Left hindlimb (tissue), 1 donor: ENCODE measurements at places on chromosomes 12 and 14.

GRCh38 chr14:102928412-102929240 lies 6.2 kb downstream of the AMN start:
- no peak for DNase-seq

DNA sequence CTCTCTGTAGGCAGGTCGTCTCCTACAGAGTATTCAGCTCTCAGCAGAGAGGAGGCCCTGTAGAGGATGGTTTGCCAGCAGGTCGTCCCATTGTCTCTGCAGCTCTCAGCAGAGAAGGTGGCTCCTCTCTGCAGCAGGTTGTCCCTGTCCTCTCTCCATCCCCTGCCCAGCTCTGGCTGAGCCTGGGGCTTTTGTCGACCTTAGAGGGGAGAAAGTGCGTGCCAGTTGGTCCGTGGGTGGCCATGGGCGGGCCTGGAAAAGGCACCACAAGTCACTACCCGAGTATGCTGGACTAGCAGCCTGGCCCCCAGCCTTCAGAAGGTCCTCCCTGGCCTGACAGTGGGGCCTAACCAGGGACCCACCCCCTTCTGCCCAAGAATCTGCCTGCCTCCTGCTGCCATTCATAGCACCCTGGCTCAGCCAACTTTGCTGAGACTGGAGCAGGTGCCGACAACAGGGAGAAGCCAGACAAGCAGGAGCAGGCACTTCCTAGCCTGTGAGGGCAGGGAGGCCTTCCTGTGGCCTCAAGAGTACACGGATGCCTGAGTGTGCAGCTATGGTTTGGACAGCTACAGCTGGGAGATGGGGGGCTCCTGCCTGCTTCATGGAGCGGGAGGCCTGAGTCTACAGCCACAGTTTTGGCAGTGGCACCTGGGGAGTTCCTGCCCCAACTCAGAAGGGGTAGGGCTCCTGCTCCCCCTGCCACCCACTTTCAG lies 59.7 kb upstream of the KCNH3 start:
- DNase-seq: no peak

GRCh38 chr14:46063872-46064271 lies 587.7 kb downstream of the RPL10L start:
- DNase-seq: no peak

- no peak for DNase-seq
These were observed 24.2 kb upstream of the MMP17 start for GRCh38 chr12:131803961-131804521.

GRCh38 chr12:70242695-70243509 lies at the start of gene CNOT2:
Gene CNOT2 (plus strand): TSS chr12:70243433. CDS start chr12:70278227, 34,794 bp downstream.
- DNase-seq: peak; percentile 94

DNA sequence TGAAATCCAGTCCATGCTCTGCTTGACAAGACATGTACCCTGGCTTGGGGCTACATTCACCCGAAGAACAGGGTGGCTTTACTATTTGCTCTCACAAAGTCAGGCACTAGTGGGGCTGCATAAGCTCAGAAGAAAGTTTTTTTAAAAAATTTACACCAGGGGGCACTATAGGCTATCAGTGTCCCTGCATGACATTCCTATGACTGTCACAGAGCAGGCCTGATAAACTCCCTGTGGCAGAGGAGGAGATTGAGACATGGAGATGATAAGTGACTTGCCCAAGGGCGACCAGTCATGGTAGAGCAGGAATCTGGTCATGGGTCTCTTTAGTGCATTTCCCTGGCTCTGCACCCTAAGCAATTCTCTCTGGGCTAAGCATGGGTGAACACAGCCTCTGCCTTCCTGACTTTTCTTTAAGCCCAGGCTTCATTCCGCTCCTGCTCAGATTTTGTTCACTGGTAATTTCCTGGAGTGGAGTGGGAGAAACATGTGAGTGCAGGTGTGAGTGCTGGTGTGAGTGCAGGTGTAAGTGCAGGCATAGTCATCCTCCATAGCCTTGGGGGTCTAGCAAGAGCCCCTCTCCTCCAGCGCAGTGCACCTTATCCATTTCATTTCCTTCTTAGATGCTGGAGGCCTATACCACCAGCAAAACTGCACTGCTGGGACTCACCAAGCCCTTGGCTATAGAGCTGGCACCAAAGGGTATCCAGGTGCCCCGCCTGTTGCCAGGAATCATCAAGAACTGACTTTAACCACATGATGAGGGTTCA lies 91.6 kb downstream of the DHRS2 start:
- DNase-seq: no peak

- DNase-seq: peak; percentile 81
These were observed 39.1 kb upstream of the INF2 start for GRCh38 chr14:104650057-104650980.

GRCh38 chr12:76746516-76746915 lies 17.4 kb upstream of the ZDHHC17 start:
- DNase-seq: no peak

- DNase-seq: no peak
These were observed 330.6 kb upstream of the FBXO33 start for GRCh38 chr14:39762576-39763401.

- DNase-seq: no peak
These were observed 1104.0 kb downstream of the SLC6A15 start for GRCh38 chr12:83808591-83808990.

DNA sequence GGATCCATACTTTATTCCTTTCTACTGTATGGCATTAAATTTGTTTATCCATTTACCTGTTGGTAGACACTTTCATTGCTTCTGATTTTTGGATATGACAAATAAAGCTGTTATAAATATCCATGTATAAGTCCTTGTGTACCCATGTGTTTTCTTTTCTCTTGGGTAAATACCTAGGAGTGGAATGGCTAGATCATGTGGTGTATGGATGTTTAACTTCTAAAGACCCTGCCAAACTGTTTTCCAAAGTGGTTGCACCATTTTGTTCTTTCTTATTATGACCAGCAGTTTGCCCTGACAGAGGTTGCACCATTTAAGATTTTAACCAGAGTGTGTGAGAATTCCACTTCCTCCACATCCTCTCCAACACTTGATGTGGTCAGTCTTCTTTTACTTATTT lies 6.0 kb upstream of the DAZAP2 start:
- DNase-seq: no peak

GRCh38 chr12:22551624-22552023 lies 7.3 kb upstream of the C2CD5 start:
- DNase-seq: no peak

- no peak for DNase-seq
These were observed 42.5 kb upstream of the GNPNAT1 start for GRCh38 chr14:52833891-52834290.

DNA sequence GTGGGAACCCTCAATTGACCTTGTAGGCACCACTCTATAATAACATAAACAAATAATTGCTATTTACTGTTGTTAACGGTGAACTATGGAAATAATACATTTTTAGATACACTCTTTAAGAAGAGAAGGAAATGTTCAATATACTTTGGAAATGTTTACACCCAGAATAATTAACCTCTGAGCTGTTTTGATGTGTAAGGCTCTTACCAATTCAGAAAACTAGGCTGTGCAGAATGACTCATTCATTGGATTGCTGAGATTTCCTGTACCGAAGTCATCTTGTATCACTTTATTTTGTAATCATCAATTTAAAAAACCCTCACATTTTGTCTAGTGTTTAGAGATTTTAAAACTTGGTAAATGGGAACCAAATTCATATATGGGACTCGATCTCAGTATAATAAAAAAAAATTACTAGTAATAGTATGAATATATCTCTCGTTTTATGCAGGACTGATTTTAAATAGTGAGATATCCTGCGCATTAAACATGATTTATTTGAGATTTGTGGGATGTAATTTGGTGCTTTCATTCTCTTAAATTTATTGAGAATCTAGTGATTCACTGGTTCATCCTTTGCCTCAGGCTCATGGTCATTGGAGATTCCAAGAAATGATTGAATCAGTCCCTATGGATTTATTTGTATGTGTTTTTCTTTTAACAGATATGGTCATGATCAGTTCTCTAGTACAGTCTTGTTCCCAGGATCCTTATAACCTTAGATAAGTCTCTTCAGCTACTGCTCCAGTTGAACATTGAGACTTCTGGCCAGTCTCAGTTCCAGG lies 3.9 kb downstream of the SAMD4A start:
- DNase-seq: no peak

- DNase-seq: no peak
These were observed 118.4 kb downstream of the KCNMB4 start for GRCh38 chr12:70484464-70484863.

DNA sequence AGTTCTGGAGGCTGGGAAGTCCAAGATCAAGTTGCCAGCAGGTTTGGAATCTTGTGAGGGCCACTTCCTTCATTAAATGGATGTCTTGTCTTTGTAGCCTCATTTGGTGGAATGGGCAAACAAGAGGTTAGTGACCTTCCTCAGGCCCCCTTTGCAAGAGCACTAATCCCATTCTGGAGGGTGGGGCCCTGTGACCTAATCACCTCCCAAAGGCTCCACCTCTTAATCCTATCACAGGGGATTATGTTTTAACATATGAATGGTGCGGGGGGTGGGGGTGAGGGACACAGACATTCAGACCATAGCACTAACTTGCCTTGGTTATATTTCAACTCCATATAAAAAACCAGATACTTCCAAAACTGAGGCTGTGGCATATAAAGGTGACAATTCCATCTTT lies 59.9 kb upstream of the PPP4R3A start:
- DNase-seq: no peak

DNA sequence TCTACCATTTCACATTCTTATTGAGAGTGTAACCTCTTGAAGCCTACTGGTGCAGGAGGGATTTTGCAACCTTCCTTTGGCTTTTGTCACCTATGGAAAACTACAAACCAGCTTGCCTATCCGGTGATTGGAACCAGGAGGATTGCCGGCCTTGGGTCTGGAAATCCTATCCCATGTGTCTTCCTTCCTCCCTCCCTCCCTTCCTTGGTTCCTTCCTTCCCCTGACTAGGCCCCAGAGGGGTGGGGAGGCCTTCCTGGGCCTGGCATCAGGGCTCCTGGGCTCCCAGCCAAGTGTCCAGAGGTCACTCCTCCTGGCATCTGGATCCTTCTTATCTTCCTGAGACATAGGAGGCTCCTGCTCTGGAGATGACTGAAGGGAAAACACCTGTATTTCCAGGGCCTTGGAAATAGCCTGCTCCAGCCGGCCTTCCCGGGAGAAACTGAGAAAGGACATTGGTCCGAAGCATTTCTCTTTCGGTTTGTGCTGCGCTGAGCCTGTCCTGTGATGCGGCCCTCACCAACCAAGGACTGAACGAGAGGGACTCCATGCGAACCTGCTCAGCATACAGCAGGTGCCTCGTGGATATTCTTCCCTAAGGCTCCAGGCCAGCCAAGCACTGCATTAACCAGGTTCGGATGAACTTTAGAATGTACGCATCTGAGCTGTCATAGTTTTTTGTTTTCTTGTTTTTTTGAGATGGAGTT lies 43.4 kb downstream of the PSMA6 start:
- no peak for DNase-seq

DNA sequence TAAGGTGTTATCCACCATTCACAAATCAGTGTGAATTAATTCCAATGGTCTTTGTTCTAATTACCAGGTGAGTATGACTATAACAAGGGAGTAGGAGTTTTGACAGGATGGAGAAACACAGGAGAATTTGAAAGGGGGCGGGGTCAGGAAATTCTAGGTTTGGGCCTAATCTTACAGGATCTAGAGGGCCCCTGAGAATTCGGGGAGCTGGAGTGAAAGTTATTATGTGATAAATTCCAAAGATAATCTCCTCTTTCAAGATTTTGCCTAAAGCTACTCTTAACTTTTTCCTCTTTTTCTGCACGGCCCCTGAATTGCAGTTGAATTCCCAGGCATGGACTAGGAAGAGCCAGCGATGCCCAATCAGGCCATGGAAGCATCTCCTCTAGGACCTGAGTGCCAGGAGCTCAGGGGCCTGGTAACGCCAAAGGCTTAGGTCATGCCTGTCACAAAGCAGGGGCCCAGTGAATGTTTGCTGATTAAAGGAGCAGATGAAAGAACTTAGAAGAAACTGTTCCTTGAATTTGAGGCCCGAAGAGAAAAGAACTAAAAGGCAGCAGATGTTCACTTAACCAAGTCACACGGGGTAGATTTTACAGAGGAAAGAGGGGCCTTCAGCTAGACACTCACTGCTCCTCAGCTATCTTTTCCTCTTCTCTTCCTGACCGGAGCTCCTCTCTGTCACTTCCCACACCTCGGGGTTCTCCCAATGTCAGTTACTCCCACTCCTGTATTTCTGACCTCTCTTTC lies 195.5 kb downstream of the PPM1H start:
- no peak for DNase-seq

DNA sequence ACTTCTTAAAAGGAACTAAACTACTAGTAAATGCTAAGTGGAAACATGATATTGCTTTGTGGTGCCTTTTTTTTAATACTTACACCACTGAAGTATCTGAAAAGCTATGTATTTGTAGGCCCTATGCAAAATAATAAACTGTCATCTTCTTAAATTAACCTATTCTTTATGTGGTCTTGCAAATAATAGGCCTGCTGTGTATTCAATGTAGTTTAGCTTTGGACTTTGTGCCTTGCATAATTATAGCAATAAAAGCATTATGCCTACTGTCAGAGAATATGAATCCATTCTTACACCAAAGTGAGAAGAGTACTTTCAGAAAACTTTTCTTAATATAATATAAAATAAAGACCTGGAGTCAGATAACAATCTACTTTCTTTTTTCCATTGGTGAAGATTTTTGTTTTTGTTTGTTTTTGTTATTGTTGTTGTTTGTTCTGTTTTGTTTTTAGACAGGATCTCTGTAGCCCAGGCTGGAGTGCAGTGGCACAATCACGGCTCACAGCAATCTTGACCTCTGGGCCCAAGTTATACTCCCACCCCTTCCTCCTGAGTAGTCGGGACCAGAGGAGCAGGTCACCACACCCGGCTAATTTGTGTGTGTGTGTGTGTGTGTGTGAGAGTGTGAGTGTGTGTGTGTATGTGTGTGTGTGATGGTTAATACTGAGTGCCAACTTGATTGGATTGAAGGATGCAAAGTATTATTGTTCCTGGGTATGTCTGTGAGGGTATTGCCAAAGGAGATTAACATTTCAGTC lies 213.8 kb downstream of the SLC6A15 start:
- DNase-seq: no peak

DNA sequence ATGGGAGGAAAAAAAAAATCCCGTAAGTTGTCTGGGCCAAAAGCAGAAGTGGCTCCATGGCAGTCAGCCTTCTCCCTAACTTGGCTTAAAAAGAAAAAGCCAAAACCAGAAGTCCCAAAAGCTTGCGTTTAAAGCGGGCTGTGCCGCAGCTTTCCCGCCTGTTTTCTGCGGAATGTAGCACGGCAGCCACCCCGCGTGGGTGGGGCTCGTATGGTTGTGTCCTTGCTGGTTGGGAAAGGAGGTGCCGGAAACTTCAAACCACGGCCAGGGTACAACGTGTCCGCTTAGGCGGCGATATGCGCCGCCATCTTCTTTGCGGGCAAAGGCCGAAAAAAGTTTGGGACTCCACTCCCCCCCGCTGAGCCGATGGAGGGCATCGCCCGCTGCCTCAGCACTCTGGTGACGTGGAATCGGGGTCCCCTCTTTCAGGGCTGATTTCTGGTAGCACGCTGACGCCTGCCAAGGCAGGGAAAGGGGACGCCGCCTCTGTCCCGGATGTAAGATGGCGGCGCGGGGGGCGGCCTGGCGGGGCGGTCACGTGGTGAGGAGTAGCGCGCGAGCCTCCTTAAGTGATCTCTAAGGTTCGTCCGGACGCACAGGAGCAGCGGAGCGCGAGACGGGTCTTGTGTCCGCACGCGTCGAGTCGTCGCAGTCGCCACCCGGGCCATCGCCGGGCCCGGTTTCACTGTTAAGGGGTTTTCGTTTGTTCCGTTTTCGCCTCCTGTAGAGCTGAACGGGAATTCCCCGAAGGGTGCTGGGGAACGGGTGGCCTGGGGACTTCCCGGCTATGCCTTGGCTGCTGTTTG lies 135.8 kb downstream of the MON2 start:
- peak; percentile 95 for DNase-seq
